ENCODE measurements at places on chromosomes 16 and 17.

GRCh38 chr17:65198653-65199382 is 61.6 kb downstream of the RGS9 start:
- DNase-seq = peak; percentile 73

DNA sequence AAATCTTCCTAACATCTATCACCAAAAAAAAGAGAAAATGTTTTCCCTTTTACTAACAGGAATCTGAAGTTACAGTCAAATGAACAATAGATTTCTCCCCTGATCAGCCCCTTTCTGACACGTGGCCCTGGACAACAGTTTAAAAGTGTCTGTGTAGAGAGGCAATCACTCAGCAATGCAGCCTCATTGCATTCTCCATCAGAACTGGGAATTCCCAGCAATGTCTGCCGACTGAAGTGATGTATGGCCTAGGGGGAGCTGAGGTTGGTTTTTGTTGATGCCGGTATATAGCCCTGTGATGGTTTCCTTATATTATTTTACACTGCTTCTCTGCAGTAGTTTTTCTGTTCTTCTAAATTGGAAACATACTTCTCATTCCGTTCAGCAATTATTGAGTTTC is 904.3 kb upstream of the CDH8 start:
- DNase-seq = no peak

DNA sequence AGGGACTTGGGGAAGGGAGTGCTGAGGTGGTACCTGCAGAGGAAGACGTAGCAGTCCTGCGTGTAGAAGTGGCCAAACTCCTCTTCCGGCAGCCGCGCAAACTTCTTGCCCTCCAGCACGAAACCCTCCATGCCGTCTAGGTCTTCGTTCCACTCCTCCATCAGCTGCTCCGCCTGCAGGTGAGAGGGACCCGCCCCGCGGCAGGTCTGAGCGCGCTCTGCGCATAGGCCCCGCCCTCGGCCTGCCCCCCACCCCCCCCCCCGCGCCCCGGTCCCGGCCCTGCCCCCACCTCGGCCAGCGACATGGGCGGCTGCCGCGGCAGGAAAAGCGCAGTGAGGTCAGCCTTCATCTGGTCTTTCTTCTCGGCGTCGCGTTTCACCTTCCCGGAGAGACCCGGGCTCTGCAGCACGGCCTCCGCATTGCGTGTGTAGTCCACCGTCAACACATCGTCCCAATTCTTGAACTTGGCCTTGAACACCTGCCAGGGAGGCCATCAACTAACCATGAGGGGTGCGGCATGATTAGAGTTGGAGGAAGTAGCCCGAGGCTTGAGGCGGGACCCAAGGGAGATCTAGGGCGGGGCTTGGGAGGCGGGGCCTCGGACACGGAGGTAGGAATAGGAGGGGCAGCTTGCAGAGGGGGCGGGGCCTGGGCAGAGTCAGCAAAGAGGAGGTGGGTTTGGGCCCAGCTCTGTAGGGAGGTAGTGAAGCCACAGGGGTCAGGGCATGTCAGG is 11.5 kb downstream of the FLII start:
- DNase-seq = peak; percentile 33

DNA sequence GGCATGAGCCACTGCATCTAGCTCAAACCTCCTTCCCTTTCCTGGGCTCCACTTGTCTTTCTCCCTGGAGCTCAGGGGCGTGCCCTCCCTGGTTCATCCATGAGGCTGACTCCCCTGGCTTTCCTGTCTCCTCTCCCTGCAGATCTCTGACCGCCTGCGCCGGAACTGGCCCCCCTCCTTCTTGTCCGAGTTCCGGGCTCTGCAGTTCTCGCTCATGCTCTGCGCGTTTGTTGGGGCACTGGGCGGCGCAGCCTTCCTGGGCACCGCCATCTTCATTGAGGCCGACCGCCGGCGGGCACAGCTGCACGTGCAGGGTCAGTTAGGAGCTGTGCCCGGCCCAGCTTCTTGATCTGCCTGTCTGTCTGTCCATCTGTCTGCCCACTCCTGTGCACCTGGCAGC is 1.2 kb upstream of the LAT start:
- no peak for DNase-seq

DNA sequence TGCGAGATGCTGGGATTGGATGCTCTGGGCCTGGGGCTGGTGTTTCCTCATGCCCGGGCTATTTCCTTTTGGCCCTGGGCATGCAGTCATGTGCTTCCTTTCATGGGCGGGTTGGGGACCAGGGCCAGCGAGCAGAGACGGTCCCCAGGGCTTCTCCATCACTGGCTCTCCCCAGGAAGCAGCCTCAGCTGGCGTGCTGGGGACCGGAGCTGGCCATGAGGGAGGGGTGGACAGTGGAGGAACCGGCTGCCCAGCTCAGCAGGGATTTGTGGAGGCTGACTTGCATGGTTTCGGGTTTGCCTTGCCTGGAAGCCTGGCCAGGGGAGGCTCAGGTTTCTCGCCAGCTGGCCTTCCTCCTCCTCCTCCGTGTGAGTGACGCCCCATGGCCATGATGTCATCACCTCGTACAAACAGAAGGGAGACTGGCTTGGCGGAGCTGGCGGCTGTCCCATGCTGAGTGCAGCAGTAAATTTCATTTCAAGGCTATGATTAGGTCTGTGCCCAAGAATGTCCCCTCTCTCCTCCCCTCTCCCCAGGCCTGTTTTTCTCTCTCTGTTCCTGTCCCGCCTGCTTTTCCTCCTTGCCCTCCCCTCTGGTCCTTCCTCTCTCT is 8.9 kb upstream of the TIMP2 start:
- no peak for DNase-seq

DNA sequence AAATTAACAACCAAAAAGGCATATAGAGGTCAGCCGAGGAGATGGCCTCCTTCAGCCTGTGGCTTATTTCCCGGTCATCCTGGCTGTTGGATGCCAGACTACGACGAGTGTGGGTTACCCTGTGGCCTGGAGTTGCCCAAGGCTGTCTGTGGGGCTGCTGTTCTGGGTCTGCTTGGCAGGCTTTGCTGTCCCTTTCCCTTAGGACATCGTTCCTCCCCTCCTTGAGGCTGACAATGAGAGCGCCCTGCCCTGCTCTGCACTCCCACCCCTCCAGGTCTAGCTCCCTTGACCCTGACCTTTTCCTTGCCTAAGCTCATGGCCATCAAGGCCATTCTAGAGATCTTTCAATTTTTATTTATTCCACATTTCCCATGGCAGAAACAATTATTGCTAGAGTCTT is 1.9 kb upstream of the CBFB start:
- no peak for DNase-seq

DNA sequence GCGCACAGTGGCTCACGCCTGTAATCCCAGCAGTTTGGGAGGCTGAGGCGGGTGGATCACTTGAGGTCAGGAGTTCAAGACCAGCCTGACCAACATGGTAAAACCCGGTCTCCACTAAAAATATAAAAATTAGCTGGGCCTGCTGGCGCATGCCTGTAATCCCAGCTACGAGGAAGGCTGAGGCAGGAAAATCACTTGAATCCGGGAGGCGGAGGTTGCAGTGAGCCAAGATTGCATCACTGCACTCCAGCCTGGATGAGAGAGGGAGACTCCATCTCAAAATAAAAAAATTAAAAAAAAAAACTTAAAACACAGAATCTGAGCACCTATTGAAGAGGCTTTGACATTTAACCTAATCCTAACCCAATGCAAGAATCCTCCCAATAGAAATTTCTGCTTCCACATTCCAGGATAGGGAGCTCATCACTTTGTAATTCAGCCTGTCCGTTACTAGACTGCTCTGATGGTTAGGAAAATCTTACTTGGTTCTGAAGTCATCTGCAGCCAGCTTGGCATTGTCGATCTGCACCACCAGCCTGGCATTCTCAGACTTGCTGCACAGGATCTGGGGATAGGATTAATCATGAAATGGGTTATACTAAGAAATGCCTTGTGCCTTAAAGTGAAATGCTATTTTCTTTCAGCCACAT is 2.1 kb downstream of the KRT33B start:
- DNase-seq = no peak

GRCh38 chr17:80894439-80894721 is 97.3 kb upstream of the CHMP6 start:
- no peak for DNase-seq

DNA sequence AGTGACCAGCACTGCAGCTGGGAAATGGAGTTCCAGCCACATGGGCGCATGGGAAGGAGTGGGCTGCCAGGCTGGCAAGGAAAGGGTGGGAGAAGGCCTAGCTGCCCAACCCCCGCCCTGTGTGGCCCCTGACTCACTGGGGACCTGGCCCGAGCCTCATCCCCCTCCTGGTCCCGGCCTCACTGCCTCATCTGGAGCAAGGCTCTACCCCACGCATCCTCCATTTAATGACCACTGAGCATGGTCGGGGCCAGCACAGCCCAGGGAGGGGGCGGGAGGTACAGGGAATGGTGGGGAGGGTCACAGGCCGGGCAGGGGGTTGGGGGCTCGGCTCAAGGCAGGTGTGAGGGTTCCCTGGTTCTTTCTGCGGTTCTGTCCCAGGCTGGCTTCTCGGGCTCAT is 16.1 kb downstream of the SPNS2 start:
- no peak for DNase-seq

- no peak for DNase-seq
These were observed 17.1 kb downstream of the SPIRE2 start for GRCh38 chr16:89845417-89845816.

DNA sequence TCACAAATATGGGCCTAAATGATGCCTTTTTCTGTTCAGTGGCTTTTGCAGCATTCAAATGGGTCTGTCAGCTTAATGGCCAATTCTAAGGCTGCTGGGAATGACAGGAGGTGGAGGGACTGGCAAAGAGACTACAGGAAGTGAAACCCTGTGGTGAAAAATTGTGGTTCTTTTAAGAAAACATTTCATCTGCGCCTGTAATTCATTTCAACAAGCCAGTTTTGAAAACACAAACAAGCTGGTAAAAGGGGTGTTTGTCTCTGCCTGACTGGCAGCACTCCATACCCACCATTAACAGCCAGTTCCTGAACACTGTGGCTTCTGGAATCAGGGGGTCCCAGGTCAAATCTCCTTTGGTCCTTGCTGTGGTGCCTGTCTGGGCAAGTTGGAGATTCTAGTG is 3.6 kb upstream of the KDM8 start:
- peak; percentile 83 for DNase-seq

GRCh38 chr17:17837966-17838962 is 1.5 kb upstream of the SREBF1 start:
- no peak for DNase-seq

DNA sequence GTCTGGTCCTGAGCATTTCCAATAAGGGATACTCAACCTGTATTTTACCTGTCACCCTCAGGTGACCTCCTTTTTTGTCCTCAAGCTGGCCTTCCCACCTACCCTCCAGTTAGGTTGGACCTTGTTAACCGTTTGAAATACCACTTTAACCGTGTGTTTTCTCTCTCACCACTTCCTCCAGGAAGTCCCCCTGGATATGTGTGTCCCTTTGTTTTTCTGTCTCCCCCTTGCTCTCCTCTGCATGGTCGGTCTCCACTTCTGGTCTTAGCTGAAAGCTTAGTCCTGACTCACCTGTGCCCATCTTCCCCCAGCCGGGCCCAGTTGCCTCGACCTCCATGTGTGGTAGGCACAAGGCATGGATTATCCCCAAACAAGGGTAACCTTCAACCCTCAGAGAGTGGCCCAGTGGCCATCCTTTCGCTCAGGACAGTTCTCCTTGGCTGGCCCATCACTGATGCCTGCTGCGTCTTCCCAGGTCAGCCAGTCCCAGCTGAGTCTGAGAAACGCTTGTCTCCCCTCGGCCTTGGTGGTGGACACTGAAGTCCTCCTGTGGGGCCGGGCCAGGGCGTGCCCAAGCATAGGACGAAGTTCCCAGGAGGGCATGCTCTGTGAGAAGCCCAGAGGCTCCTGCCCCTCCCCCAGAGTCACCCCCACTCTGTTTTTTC is 20.0 kb downstream of the LASP1 start:
- no peak for DNase-seq

DNA sequence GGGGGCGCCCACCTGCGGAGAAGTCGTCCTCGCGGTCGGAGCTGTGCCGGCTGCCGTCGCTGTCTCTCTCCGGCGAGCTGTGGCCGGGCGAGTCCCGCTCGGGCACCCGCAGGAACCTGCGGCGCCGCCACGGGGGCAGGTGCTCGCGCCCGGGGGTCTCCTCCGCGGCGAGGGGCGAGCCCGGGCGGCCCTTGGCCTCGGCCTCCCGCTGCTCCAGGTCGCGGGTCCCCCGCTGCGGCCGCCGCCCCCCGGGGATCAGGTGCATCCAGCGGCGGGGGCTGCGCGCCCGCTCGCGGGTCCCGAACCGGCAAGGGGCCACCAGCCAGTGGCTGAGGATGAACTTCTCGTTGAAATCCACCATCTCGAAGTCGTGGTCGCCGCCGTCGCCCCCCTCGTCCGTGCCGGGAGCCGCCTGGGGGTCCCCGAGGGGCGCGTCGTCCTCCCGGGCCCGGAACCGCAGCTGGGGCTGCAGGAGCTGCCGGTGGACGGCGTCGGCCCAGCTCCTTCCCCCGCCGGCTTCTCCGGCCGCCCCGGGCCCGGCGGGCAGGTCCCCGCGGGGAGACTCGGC is 41.4 kb upstream of the BHLHA9 start:
- no peak for DNase-seq

GRCh38 chr16:78227855-78228254 is 128.4 kb downstream of the WWOX start:
- no peak for DNase-seq

- DNase-seq = no peak
These were observed 11.3 kb upstream of the GCSH start for GRCh38 chr16:81107511-81107910.

- no peak for DNase-seq
These were observed 1.0 kb upstream of the MSI2 start for GRCh38 chr17:57255182-57255775.

Data from activated CD4-positive, alpha-beta T cell treated with anti-CD3 and anti-CD28 coated beads, Interleukin-10, Interleukin-2, amounts not matched to agents 100 ng/mL and 50 ng/mL, durations not matched to agents 16 hours and 8 hours (primary cell).